ENCODE measurements at places on chromosomes 6 and 20.

DNA sequence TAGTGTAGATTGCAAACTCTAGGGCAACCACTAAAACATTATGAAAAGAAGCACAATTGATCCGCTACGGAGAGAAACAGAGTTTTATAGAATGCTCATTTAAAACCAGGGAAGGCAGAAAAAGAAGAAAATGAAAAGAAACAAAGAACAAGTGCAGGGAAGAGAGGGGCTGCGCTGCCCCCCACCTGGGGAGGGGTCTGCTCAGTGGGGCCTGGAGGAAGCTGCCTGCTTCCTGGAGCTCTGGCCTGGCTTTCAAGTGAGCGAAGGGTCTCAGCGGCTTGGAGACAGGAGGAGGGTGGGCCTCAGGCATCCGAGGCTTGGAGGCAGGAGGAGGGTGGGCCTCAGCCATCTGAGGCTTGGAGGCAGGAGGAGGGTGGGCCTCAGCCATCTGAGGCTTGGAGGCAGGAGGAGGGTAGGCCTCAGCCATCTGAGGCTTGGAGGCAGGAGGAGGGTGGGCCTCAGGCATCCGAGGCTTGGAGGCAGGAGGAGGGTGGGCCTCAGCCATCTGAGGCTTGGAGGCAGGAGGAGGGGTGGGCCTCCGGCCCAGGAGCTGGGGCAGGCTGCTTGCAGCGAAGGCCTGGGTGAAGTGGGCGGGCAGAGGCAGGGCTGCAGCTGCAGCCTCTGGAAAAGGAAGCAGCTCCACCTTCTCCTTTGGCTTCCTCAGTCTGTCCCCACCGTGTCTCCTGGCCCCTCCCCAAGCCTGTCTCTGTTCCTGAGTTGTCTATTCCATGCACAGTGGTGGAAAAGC, 406.3 kb downstream of the TAF4 start:
- no peak for DNase-seq

DNA sequence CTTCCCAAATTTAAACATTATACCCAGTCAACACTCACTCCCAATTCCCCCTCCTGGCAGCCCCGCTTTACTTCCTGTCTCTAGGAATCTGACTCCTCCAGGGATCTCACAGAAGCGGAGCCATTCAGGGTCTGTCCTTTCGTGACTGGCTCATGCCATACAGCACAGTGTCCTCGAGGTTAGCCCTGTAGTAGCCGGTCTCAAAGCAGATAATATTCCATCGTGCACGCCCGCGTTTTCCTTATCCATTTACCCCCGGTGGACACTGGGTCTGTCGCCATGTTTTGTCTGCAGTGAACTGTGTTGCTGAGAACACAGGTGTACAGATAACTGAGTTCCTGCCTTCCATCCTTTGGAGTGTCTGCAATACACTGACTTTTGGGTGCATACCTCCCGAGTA, 95.3 kb downstream of the TTLL2 start:
- no peak for DNase-seq

DNA sequence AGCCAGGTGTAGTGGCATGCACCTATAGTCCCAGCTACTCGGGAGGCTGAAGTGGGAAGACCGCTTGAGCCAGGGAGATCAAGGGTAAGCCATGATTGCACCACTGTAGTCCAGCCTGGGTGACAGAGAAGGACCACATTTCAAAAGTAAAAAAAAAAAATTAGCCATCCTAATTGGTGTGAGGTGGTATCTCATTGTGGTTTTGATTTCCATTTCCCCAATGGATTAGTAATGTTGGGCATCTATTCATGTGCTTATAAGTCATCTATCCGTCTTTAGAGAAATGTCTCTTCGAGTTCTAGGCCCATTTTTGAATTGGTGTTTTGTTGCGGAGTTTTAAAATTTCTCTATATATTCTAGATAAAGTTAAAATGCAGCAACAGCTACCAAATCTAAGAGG, 21.7 kb downstream of the ABHD12 start:
- DNase-seq: no peak

DNA sequence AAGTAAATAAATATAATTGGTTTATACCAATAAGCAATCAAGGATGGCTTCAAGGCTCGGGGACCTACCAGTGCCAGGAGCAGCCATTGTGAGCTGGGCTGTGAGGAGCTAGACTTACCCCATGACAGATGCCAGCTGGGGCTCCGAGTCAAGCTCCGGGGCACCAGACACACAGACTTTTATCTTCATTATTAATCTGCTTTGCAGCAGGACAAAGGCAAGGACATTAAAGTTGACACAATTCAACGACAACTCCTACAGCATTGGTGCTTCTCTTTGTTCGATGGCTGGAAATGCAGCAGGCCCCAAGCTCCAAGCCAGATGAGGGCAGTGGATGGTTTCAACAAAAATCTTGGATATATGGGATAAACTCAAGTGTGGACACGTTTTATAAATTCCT, 68.3 kb downstream of the CD24 start:
- DNase-seq: no peak

DNA sequence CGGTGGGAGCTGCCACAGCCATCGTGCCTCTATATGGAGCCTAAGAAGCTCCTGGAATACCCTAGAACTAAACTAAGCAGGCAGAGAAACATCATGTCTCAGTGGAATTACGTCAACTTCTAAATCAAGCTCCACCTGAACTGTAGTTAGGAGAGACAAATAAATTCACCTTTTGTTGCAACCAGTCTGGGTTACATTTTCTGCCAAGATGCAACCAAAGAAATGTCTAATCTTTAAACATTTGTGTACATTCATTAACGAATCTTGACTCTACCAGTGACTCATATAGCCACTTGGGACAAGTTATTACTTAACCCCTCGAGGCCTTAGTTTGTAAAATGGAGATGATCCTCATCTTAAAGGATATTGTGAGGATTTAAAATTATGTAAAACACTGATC, 8.9 kb downstream of the PTPRK start:
- DNase-seq: no peak

DNA sequence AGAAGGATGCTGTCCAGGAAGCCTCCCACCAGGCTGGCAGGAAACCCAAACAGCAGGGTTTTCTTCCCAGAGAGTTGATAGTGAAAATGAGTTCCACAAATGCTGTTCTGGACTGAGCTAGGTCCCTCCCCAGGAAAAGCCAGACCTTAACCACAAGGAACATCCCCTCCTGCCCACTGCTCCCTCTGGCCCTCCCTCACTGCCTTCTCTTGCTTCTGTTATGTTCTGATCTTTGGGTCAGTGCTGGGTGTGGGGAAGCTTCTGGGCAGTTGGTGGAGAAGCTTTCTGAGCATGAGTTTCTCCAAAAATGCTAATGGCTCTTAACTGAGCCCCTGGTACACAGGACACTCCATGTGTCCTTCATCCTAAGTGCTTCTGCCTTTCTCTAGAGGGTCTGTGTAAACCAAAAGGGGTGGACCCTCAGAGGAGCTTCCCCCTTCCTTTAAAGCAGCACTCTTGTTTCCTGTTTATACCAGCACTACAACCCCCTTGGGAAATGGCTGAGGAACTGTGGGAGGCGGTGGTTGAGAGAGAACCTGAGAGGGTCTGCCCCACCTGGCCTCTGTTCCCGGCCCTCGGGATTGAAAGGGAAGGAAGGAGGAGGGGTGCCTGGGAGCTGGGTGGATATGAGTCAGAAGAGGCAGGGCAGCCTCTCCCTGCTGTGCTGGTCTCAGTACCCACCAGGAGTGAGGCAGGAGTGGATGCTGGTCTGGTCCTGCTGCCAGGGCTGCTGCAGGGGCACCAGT, 42.0 kb downstream of the CDS2 start:
- no peak for DNase-seq

Measured in activated T-cell treated with anti-CD3 and anti-CD28 coated beads for 4 hours (primary cell).